Fibroblast of lung (primary cell): ENCODE measurements at places on chromosomes 5 and 9.

DNA sequence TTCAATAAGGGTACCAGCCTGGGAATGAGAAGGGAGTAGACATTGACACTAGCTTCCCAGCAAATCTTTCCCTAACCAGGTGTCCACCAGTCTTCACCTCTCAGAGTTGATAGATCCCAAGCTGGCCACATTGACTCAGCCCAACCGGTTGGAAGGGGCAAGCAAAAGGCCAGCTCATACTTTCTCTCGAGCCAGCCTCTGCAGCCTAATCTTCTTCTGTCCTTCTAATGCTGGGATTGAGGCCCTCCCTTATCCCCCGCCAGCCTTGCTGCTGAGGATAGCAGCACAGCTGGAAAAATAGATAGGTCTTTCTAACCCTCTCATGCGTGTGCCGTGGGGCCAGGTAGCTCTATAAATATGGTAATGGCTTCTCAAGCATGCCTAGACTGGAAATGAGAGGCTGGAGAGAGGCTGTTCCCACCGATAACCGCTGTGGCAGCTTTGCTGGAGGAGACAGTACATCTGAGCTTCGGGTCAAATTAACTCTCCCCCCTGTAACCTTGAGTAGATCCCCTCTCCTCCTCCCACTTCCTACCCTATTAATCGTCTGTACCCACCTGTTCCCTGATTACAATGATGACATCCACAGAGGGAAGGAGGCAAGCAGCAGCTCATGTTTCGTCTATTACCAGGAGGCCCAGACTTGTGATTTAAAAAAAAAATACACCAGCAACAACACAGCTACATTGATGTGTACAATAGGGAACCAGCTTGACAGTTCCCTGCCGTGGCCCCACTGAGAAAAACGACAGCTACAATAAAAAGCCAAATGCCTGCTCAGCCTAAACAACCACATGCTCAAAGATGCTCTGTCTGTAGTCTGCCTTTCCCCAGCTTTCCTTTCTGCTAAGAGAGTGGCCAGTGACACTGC is 219.9 kb upstream of the BRINP1 start:
- no peaks in the 10 kb centered on the region for H3K36me3 ChIP-seq
- no peak overlapping the region for H3K4me3 ChIP-seq
- H3K4me1 ChIP-seq = no peaks in the 10 kb centered on the region
- no peak overlapping the region for H3K27ac ChIP-seq
- no peak for DNase-seq
- no peaks in the 10 kb centered on the region for H3K27me3 ChIP-seq

DNA sequence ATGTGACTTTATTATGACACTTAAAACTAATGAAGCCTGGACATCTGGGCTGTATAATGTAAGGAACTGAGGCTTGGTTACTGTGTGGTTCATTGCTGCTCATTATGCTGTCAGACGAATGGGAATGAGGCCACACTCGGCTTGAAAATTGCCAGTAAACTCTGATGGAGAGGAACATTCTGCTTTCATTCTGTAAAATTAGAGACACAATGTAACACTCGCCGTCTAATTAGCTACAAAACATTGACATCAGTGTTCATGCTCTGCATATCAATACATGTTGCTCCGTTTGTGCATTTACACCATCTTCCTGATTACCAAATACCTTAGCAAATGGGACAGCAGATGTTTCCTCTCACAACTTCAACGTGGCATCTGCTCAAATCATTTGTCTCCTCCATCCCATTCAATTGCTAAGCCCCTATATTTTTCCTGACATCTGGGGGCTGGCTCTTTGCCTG is 133.0 kb downstream of the SLC28A3 start:
- H3K4me3 ChIP-seq = no peak overlapping the region
- H3K27me3 ChIP-seq = no peaks in the 10 kb centered on the region
- H3K36me3 ChIP-seq = no peaks in the 10 kb centered on the region

DNA sequence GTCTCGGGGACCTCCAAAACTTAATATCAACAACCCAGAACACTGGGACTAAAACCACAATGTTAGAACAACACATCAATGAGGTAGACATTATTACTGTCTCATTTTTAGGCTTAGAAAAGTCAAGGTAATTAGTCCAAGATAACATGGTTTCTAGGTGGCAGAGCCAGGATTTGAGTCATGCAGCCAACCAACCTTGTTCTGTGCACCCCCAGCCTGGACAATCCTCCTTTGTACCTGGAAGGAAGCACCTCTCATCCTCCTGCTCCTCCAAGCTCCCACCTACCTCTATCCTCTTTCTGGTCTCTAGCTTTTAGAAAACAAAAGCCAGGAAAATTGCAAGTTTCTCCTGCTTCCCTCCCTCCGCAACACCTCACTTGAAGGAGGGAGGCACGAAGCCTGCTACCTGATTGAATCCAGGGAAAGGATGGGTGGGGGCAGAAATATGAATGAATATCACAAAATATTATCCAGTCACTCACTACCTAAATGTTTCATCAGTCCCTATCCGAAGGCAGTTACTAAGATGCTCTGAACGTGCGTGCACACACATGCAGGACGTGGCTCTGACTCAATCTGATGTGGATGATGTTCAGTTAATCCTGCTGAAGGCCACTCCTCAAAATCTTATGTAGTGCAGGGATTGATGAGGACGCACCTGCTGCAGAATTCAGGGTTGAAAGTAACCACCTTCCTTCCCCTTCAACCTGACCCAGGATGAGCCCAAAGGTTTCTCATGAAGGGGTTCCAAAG is 26.3 kb upstream of the TTC1 start:
- H3K27me3 ChIP-seq = peaks cover under 1% of the 10 kb centered on the region
- H3K4me1 ChIP-seq = no peaks in the 10 kb centered on the region
- no peak overlapping the region for H3K27ac ChIP-seq
- H3K4me3 ChIP-seq = no peak overlapping the region
- H3K36me3 ChIP-seq = no peaks in the 10 kb centered on the region

GRCh38 chr9:76136986-76137385 is 246.5 kb downstream of the PCSK5 start:
- DNase-seq = peak; percentile 77
- H3K27me3 ChIP-seq = no peaks in the 10 kb centered on the region
- no peaks in the 10 kb centered on the region for H3K36me3 ChIP-seq
- peaks cover 4% of the 10 kb centered on the region for H3K4me1 ChIP-seq

DNA sequence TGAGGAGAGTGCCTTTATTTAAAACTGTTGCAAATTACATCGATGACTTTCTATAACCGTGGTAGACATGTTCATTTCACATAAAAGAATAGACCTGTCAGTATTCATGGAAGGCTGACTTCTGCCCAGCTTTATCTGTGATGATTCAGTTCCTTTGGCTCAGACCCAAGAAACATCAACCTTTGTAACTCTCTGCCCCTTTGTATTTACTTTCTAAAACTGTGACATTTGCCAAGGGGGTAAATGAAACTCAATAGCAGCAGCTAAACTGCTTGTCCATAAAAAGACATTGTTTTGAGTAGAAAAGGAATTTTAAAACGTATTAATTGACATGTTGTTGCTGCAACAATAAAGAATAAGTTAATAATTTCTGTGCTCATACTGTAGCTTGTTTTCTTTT is 137.8 kb upstream of the ANKH start:
- no peak overlapping the region for H3K27ac ChIP-seq
- DNase-seq = peak; percentile 82
- H3K4me1 ChIP-seq = peaks cover 7% of the 10 kb centered on the region
- H3K27me3 ChIP-seq = peaks cover 7% of the 10 kb centered on the region
- no peak overlapping the region for H3K4me3 ChIP-seq

- no peak overlapping the region for H3K4me3 ChIP-seq
- H3K27ac ChIP-seq = no peak overlapping the region
- H3K36me3 ChIP-seq = no peaks in the 10 kb centered on the region
- peaks cover 3% of the 10 kb centered on the region for H3K4me1 ChIP-seq
Observed at GRCh38 chr9:33287087-33287490, 3.2 kb upstream of the NFX1 start.

DNA sequence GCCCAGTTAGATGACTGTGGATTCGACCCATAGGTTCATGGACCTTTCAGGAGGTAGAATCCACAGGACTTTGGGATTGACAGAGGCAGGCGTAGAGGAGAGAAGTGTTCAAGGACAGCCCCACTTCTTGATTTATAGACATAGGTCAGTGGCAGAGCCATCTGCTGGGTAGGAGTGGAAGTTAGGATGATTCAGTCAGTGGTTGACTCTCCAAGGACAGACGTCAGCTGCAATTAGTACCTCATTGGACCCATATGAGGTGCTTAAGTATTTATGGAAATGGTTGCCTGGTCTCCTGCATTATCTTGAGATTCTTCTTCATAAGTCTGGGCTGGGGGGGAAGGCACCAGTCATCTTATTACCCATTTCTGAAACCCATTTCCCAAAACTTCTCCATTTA is 70.9 kb downstream of the SH3RF2 start:
- H3K36me3 ChIP-seq = no peaks in the 10 kb centered on the region
- no peaks in the 10 kb centered on the region for H3K4me1 ChIP-seq
- H3K4me3 ChIP-seq = no peak overlapping the region
- H3K27ac ChIP-seq = no peak overlapping the region
- H3K27me3 ChIP-seq = no peaks in the 10 kb centered on the region

- H3K27ac ChIP-seq = no peak overlapping the region
- no peak overlapping the region for H3K4me3 ChIP-seq
- H3K36me3 ChIP-seq = no peaks in the 10 kb centered on the region
Observed at GRCh38 chr5:1644810-1645571, 121.2 kb upstream of the LPCAT1 start.

DNA sequence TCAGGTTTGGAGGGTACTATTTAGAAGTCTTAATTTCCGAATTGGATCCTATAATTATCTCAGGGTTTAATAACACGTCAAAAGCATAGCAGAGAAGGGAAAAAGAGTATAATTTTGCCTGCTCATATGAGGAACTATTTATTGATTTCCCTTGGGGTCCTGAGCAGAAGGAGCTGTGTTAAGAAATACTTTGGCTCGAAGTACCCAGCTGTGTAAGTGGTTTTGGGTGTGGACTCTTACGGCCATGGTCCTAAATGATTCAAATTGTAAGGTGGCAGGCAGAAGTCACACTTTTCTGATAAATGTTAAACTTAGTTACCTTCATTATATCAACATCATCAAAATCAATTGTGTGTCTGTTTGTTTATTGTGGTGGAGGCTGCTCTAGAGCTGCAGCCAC is 190.4 kb downstream of the MTRR start:
- H3K4me3 ChIP-seq = no peak overlapping the region
- no peak overlapping the region for H3K27ac ChIP-seq
- H3K27me3 ChIP-seq = no peaks in the 10 kb centered on the region
- no peaks in the 10 kb centered on the region for H3K36me3 ChIP-seq
- no peak for DNase-seq
- no peaks in the 10 kb centered on the region for H3K4me1 ChIP-seq

GRCh38 chr5:96228408-96228807 is 204.6 kb downstream of the PCSK1 start:
- no peak overlapping the region for H3K27ac ChIP-seq
- DNase-seq = peak; percentile 71
- H3K4me1 ChIP-seq = peaks cover 9% of the 10 kb centered on the region
- H3K4me3 ChIP-seq = no peak overlapping the region

- H3K27me3 ChIP-seq = no peaks in the 10 kb centered on the region
- no peaks in the 10 kb centered on the region for H3K36me3 ChIP-seq
Observed at GRCh38 chr5:62652225-62652624, 73.6 kb downstream of the LRRC70 start.

- no peaks in the 10 kb centered on the region for H3K36me3 ChIP-seq
- H3K27ac ChIP-seq = no peak overlapping the region
- no peaks in the 10 kb centered on the region for H3K4me1 ChIP-seq
- no peak for DNase-seq
Observed at GRCh38 chr5:116629168-116629567, 54.5 kb upstream of the SEMA6A start.

- no peak overlapping the region for H3K27ac ChIP-seq
- H3K4me1 ChIP-seq = no peaks in the 10 kb centered on the region
- no peak for DNase-seq
- H3K4me3 ChIP-seq = no peak overlapping the region
- H3K27me3 ChIP-seq = no peaks in the 10 kb centered on the region
Observed at GRCh38 chr9:138094028-138094427, 216.4 kb downstream of the CACNA1B start.

DNA sequence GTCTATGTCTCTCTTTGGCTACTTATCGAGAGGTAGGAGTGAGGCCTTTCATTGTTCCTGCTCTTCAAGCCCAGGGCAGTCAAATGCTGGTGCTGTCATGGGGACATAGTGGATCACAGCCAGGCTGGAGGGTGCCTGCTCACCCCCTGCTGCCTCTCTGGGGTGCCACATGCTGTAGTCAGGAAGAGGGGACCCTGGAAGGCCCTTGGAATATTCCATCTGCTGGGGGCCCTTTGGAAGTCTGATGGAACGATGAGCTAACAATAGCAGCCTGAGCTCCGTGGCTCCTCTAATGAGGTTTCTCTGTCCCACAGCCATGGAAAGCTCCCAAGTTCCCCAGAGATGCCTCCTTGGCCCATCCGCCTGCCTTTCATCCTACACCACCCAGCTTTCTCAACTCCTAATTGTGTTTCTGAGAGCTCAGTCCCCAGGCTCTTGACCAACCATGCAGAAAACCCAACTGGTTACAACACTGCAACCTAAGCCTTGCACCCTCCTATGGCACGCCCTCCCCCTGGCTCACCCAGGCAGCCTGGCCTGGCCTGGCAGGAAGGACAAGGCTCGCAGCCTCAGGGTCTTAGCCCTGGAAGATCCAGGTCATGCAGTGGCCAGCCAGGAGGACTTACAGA is 91.7 kb downstream of the NRG2 start:
- H3K4me3 ChIP-seq = no peak overlapping the region
- no peaks in the 10 kb centered on the region for H3K4me1 ChIP-seq
- H3K27me3 ChIP-seq = peaks cover 6% of the 10 kb centered on the region
- no peak for DNase-seq
- H3K36me3 ChIP-seq = no peaks in the 10 kb centered on the region

- DNase-seq = no peak
- H3K27ac ChIP-seq = no peak overlapping the region
- H3K4me1 ChIP-seq = no peaks in the 10 kb centered on the region
- no peaks in the 10 kb centered on the region for H3K27me3 ChIP-seq
- no peak overlapping the region for H3K4me3 ChIP-seq
Observed at GRCh38 chr5:37811866-37812265, 28.0 kb downstream of the GDNF start.

DNA sequence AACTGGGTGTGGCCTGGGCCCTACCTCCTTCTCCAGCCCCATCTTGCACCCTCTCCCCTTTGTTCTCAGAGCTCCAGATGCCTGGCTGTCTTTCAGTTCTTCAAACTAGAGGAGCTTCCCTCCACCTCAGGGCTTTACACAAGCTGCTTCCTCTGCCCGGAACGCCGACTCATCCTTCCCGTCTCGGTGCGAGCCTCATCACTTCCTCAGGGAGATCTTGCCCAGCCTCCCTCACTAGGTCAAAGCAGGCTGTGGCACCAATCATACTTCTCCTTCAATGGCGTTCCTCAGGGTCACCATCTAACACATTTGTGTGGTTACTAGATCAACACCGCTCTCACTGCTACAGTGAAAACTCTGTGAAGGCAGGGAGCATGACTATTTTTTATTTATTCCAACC is 56.2 kb upstream of the ZSWIM6 start:
- H3K27ac ChIP-seq = peak overlapping the region; percentile 65
- H3K36me3 ChIP-seq = no peaks in the 10 kb centered on the region
- no peaks in the 10 kb centered on the region for H3K27me3 ChIP-seq
- H3K4me1 ChIP-seq = peaks cover 25% of the 10 kb centered on the region
